ENCODE measurements at places on chromosomes 1 and 21.

GRCh38 chr1:178262120-178262500, 168.2 kb downstream of the RASAL2 start:
- no peak for DNase-seq

GRCh38 chr1:230160957-230161771, 94.1 kb downstream of the GALNT2 start:
- DNase-seq, result peak; percentile 35

DNA sequence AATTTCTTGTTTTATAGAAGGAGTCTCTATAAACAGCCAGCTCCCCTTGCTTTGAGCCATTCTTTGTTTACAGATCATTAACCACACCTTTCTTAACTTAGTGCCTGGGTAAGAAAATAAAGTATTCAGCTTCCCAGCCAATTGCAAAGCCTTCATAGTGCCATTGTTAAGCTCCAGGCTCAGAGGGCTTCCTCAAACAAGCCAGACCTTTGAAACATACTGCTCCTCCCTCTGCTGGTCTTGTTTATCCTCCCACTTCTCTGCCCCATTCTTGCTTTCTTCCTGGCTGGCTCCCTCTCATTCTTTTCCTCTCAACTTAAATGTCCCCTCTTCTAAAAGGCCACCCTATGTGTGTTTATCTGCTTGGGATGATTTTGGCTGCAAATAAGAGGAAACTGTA, 319.4 kb upstream of the ST6GALNAC5 start:
- no peak for DNase-seq

- no peak for DNase-seq
Observed at GRCh38 chr1:201660931-201661822, 122.2 kb downstream of the NAV1 start.

DNA sequence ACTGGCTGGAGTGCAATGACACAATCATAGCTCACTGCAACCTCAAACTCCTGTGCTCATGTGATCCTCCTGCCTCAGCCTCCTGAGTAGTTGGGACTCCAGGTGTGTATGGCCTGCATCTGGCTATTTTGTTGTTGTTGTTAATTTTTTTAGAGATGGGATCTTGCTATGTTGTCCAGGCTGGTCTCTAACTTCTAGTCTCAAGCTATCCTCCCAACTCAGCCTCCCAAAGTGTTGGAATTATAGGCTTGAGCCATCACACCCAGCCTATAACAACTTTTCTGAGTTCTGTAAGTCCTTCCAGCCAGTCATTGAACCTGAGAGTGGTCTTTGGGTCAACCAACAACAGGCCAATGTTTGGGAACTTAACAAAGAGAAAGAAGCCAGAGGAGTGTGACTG, 11.2 kb upstream of the PGBD2 start:
- DNase-seq, result no peak

- DNase-seq, result peak; percentile 67
Observed at GRCh38 chr1:31987135-31987619, 26.5 kb upstream of the KHDRBS1 start.

GRCh38 chr1:226604560-226605317, 56.2 kb downstream of the STUM start:
- peak; percentile 90 for DNase-seq

DNA sequence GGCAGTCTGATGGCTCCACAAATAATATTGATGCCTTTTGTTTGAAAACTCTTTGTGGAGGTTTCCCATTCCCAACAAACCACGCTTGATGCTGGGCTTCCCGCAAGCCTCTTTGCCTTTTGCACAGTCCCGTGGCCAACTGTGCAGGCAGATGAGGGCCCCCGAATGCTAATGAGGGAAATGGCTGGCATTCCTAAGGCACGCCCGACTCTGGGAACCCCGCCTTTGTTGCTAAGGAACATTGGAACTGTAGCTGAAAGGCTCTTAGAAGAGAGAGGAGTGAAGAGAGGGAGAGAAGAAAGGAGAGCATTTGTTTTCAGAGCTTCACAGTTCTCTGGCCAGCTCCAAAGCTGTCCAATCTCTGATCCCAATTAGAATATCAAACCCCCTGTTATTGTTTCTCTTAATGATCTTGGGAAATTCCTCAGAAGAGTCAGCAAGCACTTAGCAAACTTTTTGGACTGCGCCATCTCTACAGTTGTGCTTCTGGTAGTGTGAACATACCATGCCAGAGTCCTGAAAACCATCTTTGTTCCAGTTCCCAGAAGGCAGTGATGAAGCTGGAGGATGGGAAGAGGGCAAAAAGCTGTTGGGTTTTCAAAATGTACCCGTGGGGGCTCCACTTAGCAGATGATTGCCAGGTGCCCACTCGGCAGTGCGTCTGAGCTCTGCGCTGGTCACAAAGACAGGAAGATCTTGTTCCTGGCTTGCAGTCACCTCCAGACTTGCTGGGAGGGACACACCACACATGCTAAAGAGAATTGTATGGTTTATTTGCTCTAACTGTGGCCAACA, 60.1 kb upstream of the CYP2J2 start:
- no peak for DNase-seq

DNA sequence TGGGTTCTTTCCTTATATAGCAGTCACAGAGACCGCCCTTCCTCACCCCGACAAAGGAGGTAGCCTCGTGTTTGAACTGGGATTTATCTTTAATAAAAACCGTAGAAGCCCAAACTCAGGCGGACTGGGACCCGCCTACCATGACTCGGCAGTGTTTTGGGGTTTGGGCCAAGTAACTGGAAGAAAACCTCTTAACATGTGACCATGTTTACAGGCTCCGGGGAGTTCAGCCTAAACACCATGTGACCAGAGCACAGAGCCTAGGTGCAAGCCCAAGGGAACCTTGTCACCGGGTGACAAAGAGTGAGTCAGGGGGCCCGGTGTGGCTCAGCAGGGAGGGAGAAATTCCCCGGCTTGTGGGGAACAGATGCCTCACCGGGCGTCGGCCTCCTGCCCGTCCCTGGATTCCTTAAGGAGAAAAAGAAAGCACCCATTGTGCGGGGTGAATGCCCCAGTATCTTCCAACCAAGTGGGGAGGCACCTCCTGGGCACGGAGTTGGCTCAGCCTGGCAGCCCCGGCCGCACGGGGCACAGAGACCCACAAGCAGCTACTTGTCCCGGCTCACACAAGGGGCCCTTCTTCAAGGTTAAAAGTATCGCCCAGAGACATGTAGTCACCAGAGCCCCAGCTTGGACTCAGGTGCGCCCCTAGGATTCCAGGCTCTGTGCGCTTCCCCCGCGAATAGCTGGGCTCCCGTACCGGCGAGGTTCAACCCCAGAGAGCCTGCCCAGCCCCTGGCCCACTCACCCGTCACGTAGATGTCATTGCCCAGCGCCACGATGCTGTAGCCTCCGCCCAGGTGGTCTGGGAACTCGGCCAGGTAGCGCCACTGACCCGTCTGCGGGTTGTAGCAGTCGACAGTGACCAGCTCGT, 1.4 kb downstream of the KLHL21 start:
- peak; percentile 84 for DNase-seq

DNA sequence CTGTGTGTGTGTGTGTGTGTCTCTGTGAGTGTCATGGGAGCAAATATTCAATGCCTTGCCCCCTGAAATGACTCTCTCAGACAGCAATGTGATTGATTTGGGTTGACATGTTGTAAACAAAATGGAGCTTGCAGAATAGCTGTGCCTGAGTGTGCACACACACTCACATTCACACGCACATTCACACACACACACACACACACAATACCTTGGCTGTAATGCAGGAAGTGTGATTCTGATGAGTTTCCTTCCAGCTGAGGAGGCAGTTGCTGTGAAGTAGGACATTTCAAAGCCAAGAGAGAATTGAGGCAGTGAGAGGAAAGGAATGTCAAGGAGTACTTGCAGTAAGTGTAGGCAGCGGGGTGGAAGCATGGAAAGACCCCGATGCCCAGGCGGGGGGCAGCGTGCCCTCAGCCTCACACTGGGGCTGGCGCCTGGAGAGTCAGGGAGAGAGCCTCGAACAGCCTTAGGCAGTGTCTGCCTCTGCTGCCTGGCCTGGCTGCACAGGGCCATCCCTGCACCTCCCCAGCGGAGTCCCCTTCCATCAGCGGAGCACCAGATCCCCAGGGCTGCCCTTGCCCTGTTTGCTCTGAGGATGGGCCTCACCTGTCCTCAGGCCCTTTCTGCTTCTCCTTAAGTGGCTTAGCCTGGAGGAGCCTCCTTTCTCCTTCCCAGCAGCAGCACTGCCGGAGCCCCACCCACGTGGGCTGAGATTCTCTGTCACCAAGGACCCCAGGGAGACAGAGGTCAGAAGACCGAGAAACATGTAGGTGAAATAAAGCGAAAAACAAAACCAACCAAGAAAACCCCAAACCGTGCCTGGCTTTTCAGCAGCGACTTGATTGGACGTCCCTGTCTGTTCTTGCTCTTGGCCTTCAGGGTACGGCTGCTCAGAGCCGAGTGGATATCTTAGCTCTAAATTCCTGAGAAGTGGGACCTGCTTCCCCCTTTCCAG, 9.2 kb downstream of the VASH2 start:
- no peak for DNase-seq

GRCh38 chr1:44619261-44619900, 54.9 kb downstream of the TMEM53 start:
- no peak for DNase-seq

- no peak for DNase-seq
Observed at GRCh38 chr1:41730806-41731205, 187.9 kb downstream of the HIVEP3 start.

DNA sequence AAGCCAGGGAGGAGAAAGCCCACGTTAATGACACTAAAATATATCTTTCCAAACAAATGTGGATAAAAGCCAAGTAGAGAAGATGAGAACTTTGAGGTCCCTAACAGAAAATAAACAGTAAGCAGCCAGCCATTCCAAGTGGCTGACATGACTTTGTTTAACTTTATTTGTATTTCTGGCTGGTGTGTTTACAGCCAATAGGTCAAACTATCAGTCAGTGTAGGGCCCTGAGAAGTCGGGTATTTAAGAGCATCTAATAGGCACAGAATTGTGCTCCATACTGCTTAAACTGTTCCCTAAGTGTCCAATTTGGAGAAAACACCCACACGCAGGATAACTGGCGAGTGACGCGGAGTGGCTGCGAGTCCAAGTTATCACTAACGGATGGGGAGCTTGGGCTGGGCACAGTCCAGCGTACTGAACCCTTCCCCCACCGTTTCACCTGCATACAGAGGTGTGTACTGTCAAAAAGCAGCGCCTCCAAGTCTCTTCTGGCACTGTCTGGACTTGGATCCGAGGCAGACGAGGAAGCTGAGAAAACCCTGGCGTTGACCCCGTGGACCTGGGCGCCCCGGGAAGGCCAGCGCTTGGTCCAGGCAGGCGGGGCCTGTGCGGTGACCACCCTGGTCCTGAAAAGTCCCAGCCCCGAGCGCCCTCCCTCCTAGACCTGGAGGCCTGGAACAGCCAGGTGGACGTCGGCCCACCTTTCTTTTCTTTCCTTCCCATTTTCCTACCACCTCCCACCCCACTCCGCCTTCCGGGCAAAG, 662 bp upstream of the LGALS8 start:
- no peak for DNase-seq

DNA sequence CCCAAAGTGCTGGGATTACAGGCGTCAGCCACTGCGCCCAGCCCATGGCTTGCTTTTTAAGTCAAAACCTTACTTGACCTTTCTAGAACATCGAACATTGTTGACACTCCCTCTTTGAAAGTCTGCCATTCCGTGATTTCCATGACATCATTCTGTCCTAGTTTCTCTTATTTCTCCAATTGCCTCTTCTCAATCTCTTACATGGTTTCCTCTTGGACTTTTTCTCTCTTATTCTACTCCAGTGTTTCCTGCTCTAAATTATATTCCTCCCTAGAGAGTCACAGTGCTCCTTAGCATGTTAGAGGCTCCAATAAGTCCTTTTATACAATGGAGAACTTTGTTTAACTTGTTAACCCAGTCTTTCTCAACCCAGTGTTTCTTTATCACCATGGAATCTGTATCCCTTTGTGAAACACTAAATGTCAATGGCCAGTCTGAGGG, 25.5 kb downstream of the JAM2 start:
- no peak for DNase-seq

- DNase-seq, result no peak
Observed at GRCh38 chr1:168105846-168106245, 30.9 kb downstream of the GPR161 start.

DNA sequence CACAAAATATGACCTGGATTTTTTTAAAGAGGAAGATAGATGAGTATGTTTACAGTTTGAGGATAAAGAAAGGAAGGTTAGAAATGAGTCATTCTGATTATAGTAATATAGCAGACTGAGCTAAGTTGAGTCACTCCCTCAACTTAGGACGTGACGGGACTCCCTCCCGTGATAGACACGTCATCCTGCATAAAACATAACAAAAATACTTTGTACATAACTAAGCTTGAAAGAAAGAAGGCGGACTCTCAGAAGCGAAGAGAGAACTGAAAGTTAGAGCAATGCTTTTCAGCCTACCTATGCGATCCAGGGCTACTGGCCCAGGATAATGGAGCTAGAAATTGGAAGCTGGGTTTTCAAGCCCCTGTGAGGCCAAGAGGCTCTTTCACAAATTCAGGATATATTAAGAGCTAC, 53.0 kb upstream of the DESI2 start:
- DNase-seq, result no peak

DNA sequence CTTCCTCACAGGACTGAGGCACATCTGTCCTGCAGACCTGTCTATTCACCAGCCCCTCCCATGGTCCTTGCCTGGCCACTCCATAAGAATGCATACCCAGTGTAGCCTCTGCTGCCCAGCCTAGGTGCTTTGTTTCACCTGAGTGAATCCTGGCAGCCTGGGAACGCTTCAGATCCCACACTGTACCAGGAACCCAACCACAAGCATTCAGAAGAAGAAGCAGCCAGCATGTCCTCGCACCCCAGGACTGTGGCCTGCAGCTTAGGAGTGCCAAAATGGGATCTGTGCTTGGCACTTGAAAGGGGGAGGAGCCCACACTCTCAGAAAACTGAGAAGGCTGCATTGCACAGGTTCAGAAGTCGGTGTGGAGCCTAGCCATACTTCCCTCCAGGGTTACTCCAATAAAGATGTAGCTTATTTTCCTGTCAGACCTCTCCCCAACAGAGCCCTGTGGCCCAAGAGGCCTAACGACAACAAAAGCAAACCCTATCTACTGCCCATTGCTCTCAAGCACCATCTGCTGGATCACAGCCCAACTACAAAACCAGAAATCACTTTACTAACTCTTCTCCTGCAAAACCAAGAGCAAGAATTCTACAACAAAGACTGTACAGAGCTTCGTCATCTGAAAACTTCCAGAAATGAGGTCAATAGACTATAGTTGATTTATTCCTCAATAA, 923.1 kb upstream of the NEGR1 start:
- DNase-seq, result peak; percentile 56

DNA sequence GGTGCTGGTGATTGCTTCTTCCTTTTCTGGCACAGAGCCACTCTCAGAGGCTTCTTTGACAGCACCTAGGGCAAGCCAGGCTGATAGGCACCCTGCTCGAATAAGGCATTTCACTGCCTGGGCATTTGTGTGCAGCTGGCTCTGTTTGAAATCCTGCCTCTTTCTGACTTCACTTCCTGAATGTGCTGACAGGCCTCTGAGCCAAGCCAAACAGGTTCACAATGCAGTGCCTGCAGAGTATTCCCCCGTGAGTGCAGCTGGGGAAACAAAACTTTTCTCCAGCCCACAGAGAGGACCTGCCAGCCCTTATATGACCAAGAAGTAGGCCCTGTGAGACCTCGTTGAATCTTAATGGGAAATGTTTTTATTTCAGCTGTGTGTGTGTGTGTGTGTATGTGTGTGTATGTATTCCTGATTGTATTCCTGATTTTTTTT, 10.4 kb downstream of the JUN start:
- DNase-seq, result peak; percentile 58

- peak; percentile 59 for DNase-seq
Observed at GRCh38 chr1:200075938-200076546, 48.5 kb downstream of the NR5A2 start.

GRCh38 chr1:198713081-198713480, 74.2 kb downstream of the PTPRC start:
- no peak for DNase-seq

- no peak for DNase-seq
Observed at GRCh38 chr21:34733852-34734251, 65.1 kb downstream of the CLIC6 start.

GRCh38 chr1:214823311-214824117, 220.5 kb downstream of the CENPF start:
- DNase-seq, result no peak

Data from islet precursor cell (in vitro differentiated cells).